ENCODE measurements at places on chromosomes 1 and 21.

- DNase-seq: no peak
Observed at GRCh38 chr1:158310623-158311022, 20.7 kb downstream of the CD1B start.

GRCh38 chr1:36585569-36586548, 103.1 kb upstream of the CSF3R start:
- no peak for DNase-seq

- DNase-seq: no peak
Observed at GRCh38 chr1:107533436-107533835, 392.6 kb downstream of the NTNG1 start.

GRCh38 chr1:235597867-235598553, 51.6 kb downstream of the GNG4 start:
- peak; percentile 39 for DNase-seq

DNA sequence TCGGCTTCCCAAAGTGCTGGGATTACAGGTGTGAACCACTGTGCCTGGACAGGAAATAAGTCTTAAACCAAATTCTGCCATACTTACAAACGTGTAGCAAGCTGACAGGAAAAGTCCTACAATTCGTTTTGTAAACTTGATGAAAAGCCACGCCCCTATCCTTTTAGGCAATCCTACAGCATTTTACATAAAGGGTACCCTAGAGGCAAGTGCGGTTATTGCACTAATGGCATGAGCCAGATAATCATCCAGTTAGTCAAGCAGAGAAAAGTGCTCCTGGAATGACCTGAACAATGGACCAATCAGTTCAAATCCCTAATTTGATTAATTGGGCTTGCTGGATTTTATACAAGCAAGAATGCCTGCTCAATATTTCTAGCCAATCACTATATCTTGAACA, 338.2 kb downstream of the KIF26B start:
- DNase-seq: peak; percentile 29

- no peak for DNase-seq
Observed at GRCh38 chr1:216020743-216021345, 402.4 kb downstream of the USH2A start.

- DNase-seq: no peak
Observed at GRCh38 chr21:41758550-41758949, 8.3 kb downstream of the RIPK4 start.

DNA sequence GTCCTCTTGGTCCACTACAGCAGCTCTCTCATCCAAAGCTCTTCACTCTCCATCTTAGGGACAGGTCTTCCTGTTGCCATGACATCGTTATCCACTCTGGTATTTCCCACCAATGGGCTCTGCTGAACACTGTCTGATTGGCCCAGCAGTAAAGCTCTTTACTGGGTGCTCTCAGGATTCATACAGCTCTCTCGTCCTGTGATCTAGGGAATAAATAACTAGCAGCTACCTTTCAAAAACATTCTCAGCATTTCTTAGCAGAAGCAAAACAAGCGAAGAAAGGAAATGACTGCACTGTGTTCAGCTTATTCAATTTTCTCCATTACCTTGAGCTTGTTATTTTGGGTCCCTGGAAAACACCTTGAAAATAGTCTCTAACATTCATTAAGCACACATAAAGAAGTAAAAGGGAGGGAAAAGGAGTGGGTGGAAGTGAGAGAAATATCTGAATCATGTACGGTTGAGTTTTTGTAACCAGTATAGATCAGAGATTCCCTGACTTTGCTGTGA, 163.4 kb upstream of the SGIP1 start:
- DNase-seq: no peak

- no peak for DNase-seq
Observed at GRCh38 chr1:207649210-207649753, 4.3 kb downstream of the CR1L start.

DNA sequence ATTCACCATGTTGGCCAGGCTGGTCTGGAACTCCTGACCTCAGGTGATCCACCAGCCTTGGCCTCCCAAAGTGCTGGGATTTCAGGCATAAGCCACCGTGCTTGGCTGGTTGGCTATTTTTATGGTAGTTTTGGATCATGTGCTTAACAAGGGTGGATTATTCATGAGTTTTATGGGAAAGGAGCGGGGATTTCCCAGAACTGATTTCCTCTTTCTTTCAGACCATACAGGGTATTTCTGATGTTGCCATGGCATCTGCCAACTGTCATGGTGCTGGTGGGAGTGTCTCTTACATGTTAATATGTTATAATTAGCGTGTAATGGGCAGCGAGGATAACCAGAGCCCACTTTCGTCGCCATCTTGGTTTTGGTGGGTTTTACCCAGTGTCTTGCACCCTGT, 3.2 kb downstream of the TRPM2 start:
- no peak for DNase-seq

GRCh38 chr1:12145616-12146342, 21.0 kb upstream of the TNFRSF1B start:
- no peak for DNase-seq

DNA sequence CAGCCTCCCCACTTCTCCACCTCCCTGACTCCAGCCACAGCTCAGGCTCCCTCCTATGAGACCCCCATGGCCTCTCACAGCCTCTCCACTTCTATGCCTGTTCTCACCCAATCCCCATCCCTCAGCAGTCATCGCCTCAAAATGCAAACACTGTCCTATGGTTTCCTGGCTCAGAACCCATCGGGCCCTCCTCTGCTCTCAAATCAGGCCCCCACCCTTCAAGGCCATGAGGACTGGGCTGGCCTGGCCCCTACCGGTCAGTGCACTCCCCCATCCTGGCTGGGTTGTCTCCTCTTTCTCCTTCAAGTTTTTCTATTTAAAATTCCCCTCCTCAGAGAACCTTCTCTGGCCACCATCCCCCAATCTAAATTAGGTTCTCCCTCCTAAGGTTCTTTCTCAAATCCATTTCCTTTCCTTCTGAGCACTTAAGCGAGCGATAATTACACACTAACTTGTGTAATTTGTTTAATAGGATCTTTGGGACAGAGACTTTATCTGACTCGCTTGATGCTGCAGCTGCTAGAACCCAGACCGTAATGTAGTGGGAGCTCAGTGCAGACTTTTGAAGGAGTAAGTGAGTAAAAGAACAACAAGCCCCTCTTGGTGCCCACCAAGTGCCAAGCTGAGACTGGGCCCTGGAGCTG, 347.2 kb downstream of the MATN1 start:
- no peak for DNase-seq

DNA sequence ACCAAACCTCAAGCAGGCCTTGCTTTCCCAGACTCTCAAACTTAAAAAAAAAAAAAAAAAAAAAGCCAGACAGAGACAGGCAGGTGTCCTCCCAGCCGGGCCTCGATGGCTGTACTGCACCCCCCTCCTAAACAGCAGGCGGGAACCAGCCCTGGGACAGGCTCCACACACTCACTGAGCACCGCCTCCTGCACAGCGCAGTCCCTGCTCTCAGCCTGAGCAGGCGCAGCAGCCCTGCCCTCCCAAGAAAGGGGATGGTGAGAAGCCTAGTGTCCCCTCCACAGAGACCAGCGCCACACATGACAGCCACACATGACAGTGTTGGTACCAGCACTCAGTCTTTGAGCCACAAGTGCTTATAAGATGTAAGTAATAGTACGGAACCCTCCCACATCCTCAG, 11.9 kb downstream of the MX2 start:
- DNase-seq: no peak

DNA sequence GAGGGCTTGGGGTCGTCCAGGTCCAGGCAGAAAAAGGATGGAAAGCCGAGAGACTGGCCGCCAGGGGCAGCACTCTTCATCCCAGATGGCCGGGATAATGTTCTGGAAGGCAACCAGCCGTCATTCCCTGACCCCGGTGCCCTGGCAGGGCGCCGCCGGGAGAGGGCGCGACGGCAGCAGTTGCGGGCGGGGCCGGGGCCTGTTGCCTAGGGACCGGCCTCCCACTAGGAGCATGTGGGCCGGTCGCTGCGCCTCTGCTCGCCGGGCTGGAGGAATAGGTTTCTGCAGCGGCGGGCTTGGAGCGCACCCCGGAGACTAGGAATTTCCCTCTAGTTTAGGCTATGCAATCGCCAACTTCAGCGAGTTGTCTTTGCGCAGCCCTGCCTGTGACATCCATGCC, 11.0 kb downstream of the DMRTB1 start:
- DNase-seq: no peak

GRCh38 chr1:2972011-2972878, 49.0 kb upstream of the ACTRT2 start:
- no peak for DNase-seq

DNA sequence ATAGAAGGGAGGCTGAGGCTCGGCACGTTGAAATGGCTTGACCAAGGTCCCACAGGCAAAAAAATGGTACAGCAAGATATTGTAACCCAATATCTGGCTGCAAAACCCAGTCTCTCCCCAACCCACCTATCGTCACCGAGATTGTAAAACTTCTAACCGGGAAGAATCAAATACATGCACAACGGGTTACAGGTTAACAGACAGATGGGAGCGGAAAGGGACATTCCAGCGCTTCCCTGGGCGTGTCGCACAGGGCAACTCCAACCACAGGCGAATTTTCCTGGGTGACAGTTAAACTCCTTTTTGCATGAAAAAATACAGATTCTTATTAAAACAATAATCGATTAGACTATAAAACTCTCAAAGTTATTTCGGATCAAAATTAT, 31.8 kb upstream of the JUN start:
- no peak for DNase-seq

DNA sequence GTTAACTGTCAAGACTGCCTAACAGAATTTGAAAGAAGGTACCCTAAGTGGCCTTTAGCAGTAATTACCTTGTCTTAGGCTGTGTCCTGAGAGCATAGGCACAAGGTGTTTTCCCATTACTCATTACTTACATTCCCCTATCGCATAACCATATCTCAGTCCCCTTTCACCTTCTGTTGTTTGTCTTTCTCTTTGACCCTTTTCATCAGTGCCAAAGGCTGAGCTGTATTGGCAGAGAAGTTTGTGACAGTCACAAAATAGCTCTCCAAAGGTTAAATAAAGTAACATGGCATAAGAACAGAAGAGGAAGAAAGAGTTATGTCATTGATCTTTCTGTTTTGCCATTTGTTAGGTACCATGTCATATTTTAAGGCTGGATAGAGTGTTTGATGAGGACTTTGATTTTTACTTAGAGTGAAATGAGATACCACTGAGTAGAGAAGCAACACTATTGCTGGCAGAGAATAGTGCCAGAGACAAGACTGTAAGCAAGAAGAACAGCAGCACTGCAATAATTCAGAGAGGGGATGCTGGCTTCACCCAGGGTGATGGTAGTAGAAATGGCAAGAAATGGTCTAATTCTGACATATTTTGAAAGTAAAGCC, 497.8 kb downstream of the TTLL7 start:
- no peak for DNase-seq

GRCh38 chr1:43531107-43531905, 623 bp downstream of the PTPRF start:
- no peak for DNase-seq

- DNase-seq: no peak
Observed at GRCh38 chr1:5428351-5428750, 563.9 kb downstream of the NPHP4 start.

DNA sequence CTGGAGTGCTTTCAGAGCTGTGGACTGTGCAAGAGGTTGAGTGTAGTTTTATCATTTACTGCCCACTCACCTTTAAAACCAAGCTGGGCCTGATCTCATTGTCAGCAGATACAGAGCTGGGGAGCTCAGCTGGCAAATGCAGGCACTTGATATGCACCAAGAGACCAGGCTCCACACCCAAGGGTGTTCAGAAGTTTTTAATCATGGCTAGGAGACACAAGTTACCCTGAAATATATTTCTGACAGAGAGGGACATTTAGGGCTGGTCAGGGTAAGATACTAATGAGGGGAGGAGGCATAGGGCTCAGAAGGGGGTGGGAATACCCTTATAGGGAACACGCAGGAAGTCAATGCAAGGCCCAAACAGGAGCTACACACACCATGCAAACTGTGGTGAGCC, 153.7 kb downstream of the ELAVL4 start:
- DNase-seq: no peak

DNA sequence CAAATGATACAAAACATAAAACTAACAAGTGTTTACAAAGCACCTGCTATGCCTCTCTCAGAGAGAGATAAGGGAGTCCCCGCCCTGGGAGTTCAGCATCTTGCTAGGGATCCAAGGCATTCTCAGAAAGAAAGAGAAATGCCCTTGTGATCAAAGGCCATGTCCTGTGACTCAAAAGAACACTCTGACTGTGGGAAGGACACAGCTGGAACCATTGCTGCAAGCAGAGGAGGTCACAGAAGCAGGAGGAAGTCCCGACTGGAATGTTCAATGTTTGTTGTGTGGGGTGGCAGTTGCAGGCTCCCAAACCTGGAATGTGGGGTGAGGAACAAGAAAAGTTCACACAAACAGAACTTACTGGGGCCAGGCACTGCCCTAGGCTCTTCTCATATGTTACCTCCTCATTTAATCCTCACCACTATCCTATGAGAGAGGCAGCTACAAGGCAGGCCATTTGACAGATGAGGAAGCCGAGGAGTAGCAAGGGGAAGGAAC, 93.0 kb upstream of the GRIK3 start:
- DNase-seq: no peak

- no peak for DNase-seq
Observed at GRCh38 chr1:156386949-156387869, 18.2 kb downstream of the RHBG start.

GRCh38 chr1:45044916-45045315, 32.9 kb downstream of the UROD start:
- DNase-seq: no peak

DNA sequence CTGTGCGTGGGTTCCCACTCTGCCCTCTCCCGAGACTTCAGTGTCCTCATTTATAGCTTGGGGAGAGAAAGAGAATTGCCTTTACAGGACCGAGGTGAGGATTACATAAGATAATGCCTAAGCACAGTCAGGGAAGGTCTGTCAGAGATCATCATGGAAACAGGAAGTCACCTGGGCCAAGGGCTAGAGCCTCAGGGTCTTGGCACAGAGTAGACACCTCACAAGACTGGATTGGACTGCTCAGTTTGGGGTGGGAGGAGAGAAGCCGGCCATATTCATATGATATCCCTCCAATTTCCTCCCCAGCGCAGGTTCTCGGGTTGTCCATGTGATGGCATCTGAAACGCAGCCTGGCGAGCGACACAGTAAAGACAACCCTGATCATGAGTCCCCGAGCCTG, 3.8 kb downstream of the CNR2 start:
- peak; percentile 59 for DNase-seq

- no peak for DNase-seq
Observed at GRCh38 chr21:35406635-35407034, 357.5 kb upstream of the RUNX1 start.

DNA sequence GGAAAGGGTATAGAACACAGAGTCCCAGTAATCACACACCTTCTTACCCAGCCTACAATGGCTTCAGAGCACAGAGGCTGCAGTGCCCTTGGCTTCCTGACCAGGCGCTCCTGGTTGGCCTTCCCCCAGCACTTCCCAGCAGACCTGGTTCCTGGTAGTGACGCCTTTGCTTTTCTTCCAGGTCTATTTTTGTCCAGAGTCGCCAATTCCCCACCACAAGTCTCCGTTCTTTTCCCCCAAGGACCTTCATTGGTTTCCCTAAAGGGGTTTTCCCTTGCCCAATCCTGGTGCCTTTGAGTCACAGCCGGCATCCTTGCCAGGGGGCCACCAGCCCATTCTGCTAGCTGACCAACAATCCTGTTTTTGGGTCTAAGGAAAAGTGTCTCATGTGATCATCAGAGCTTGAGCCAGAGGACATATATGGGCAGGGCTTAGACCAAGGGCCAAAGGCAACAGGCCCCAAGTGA, 84.8 kb downstream of the KCNJ15 start:
- no peak for DNase-seq

Measured in NB4 (cell line).